Activated naive CD8-positive, alpha-beta T cell treated with anti-CD3 and anti-CD28 coated beads, Interleukin-2, amount 10 ng/mL, durations not matched to agents 7 days and 5 days (primary cell): ENCODE measurements at places on chromosomes 7 and 10.

GRCh38 chr10:74047871-74048270 lies 50.0 kb downstream of the VCL start:
- no peak for DNase-seq

GRCh38 chr10:109889867-109890266 lies 33.4 kb downstream of the XPNPEP1 start:
- no peak for DNase-seq

GRCh38 chr10:416091-416515 lies 273.4 kb downstream of the DIP2C start:
- no peak for DNase-seq

DNA sequence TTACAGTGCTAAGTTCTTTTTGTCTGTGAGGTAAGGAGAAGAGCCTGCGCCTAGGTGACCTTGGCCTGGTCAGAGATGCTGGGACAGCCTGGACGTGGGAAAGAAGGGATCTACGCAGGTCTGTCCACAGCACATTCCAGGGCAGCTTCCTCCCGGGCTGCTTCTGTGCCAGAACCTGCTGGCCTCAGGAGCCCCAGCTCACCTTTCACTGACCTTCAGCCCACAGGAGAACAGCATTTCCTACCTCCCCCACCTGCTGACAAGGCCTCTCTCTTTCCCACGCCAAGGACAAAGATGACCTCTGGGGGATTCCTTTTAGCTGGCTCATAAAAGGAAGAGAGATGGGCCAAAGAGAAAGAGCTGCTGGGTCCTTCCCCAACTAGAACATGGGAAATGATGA lies 260.6 kb downstream of the KCNMA1 start:
- DNase-seq, result no peak

- DNase-seq, result no peak
Measured at GRCh38 chr7:149501651-149502050, 4.0 kb upstream of the ZNF746 start.

GRCh38 chr10:97765201-97765600 lies 6.6 kb downstream of the SFRP5 start:
- no peak for DNase-seq

DNA sequence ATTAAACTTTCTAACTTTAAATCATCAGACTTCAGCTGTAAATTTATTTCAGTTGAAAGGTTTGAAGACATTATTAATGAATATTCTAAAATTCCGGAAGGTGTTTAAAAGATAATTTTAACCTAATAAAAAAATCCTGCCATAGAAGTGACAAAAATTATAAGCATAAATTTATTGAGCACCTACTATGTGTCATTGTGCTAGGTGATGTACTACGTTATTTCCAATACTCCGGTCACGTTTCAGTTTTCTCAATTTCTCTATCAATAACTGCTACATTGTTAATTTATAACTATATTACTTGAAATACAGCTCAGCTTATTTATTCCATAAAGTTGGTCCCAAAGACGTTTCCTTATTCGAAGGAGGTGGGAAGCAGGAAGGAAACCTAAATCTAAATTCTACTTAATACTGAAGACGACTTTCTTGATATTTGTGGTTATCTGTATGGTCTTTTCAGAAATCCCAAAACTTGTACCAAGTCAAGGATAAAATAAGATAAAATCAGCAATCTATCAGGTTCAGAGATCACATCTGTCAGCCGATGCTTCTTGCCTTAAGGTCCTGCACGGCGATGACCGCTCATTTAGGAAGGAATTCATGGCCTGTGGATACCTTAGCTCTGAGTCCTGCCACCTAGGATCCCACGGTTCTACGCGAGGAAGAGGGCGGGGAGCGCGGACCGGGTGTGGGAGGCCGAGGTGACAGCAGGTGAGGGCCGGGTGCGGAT lies 1.2 kb upstream of the ZEB1 start:
- DNase-seq, result peak; percentile 73

GRCh38 chr10:10792681-10793080 lies 225.0 kb upstream of the CELF2 start:
- no peak for DNase-seq
